Stimulated activated CD8-positive, alpha-beta memory T cell treated with anti-CD3 and anti-CD28 coated beads, Interleukin-15, amount 100 ng/mL, for 1 hour (primary cell): ENCODE measurements at places on chromosomes 11 and 22.

- no peak for DNase-seq
These were observed 106.3 kb upstream of the TEAD1 start for GRCh38 chr11:12567746-12568460.

DNA sequence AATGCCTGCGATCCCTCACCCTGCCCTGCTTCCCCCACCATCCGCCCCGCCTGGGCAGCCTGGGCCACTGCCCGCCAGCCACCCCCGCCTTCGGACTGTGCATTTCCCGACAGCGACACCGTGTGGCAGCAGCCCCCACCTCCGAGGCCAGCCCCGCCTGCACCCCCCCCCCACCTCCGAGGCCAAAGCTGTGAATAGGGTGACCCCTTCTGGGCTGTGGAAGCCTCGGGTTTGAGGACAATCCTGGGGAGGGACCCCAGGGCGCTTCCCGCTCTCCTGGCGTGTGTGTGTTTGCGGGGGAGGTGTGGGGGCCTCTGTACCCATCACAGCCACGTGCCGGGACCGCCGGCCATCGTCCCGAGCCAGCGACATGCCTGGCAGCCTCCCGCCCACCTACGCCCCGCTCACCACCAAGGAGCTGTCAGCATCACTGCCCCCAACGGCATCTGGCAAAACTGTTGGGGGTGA, 33.8 kb upstream of the PPARA start:
- DNase-seq, result peak; percentile 74

- DNase-seq, result no peak
These were observed 539 bp downstream of the SLC35C1 start for GRCh38 chr11:45805305-45806071.

DNA sequence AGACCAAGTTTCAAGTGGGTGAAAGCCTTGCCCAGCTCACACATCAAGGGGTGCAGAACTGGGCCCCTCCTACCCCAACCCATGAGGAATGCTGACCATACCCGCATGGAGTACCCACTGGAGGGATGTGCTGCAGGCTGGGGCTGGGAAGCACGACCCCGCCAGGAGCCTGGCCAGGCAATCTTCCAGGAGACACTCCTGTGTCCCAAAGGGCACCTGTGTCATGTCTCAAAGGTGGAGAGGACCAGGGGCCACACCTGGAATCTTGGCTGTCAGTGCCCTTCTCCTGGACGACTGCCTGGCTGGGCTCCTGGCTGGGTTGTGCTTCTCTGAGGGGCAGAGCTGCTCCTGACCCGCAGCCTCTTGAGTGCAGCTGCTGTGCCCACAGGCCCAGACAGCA, 6.7 kb downstream of the ARAP1 start:
- no peak for DNase-seq

GRCh38 chr11:59615120-59615636, 396 bp downstream of the OSBP start:
- DNase-seq, result peak; percentile 34

DNA sequence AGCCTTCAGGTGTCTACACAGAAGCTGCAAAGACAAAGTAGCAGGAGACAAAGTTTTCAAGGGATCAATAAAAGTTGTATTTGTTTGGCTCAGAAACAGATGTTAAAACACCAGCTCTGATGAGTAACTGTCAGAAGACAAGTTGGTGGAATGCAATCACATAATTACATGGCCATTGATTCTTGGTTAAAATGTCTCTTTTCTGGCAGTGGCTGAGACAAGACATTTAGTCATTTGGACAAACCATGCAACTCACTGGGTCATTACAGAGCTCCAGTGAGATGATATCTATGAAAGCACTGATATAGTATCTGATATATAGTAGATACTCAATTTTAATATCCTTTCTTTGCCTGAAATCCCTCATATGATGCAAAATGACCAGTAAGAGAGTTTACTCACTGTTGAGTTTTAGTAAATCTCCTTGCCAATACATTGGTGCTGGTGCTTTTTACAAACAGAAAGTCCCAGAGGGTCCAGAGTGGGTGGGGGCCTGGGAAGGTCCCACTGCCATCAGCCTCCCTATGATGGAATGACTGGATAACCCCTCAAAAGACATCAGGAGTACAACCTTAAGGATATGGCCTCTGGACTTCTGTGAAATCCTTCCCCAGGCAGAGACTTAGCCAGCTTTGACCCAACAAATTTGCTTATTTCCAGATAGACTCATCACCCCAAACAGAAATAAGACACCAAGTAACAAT, 95.0 kb downstream of the SLC1A2 start:
- DNase-seq, result no peak

GRCh38 chr22:32082331-32082730, 39.3 kb downstream of the SLC5A1 start:
- DNase-seq, result no peak

DNA sequence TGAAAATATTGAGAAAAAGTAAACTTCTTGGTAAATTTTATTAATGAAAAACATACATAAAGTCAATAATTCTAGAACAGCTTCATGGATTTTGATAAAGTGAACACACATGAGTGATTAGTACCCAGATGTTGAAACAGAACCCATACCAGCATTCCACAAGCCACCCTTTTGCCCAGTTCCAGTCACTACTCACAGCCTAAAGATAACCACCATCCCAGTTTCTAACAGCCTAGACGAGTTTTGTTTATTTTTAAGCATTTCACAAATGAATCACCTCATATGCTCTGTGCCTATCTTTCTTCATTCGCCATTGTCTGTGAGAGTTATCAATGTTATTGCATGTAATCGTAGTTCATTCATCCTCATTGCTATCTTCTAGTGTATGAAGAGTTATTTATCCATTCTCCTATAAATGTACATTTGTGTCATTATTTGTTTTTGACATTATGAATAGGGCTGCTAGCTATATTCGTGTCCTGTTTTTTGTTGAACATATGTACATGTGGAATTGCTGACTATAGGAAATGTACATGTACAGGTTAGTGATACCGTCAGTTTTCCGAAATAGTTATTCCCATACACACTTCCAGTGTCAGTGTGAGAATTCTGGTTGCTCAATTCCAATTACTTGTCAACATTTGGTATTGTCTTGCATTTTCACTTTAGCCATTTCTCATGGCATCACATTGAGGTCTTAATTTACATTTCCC, 44.5 kb upstream of the TEAD1 start:
- DNase-seq, result no peak

GRCh38 chr11:59418156-59418555, 8.1 kb downstream of the OR5A2 start:
- DNase-seq, result no peak

- DNase-seq, result no peak
These were observed 15.8 kb downstream of the DGKZ start for GRCh38 chr11:46363031-46363407.
